Tibial nerve (tissue), 4 donors: ENCODE measurements at places on chromosomes 3 and 15.

DNA sequence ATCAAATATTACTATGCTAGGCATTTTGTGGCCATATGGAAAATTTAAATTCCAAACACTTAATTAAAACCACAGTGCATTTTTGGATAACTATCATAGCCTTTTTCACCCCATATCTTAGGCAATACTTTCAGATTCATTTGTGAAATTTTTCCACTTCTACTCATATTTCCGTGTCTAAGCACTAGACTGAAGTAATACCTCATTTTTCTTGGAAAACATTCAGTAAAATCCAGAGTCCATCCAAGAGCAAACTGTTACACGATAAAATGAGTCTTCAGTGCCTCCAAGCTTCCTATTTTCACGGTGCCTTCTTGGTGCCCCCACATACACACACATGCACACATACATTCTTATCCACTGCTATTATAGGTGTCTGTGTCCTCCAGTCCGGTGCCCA lies 845.9 kb downstream of the TBL1XR1 start:
- DNase-seq, result no peak

DNA sequence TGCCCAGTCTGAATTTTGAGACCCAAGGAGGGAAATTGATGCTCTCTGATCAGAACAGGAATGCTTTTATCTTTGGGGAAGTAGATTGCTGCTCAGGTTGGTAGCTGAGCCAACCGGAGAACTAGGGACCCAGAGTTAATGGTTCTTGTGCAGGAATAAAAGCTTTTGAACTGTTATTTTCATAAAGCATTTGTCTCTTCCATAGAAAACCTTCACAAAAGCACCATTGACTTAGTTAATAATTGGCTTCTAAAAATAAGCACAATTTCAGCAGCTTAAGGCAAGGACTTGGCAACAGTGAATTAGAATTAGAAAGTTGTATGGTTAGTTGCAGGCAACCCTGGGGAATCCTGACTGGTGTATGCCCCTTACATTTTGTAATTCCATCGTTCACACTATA lies 53.8 kb downstream of the MAP2K1 start:
- no peak for DNase-seq

- no peak for DNase-seq
Observed at GRCh38 chr15:26580943-26581342, 191.9 kb downstream of the GABRB3 start.

DNA sequence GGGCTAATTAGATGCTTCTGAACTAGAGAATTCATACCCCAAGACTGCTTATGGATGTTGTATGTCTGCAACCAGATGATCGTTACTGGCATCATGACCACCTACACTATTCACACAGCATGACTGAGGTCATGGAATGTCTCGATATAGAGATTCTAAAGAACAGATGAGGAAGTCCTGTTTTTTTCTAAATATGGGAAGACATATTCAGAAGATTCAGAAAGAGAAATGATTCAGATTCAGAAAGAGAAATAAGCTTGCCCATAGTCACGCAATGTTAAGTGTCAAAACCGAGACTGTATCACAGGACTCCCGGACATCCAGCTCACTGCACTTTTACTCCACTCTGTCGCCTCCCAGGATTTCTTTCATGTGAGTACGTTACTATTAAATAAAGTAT lies 136.2 kb downstream of the TPRG1 start:
- no peak for DNase-seq

DNA sequence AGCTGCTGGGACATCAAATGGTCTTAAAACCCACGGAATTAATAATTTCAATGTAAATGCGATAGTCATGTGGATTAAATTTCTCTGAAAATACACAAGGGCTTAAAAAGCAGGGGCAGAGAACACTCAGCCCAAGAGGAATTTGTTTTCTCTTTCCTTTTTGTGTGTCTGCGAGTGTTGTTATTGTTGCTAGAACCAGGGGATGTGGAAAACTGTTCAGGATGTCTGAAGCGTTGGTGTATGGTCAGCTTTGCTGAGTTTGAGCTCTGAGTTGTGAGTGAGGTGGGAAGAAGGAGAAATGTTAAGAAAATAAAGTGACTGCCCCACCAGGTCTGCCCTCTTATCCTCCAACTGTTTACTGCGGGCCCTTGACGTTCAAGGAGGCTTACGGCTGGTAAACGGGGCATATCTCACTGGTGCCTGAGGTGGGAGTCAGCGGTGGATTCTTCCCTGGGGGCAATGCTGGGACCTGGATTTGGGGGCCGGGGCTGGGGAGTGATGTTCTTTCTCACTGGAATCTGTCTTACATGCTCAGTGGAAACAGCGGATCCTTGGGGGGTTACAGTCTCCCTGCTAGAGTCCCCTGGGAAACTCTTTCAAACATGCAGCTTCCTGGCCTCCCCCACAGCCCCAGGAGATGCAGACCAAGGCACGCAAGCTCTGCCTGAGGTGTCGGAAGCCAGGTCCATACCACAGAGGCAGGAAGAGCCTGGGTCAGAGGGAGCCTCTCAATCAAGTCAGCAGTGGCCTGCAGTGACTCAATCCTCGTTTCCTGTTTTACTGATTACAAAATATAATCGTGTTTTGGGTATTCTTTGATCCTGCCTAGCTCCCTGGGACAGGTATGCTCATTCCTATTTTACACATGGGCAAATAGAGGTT lies 41.8 kb downstream of the ITGA11 start:
- DNase-seq, result no peak

GRCh38 chr3:59608356-59608755 lies 558.5 kb upstream of the CFAP20DC start:
- DNase-seq, result no peak

DNA sequence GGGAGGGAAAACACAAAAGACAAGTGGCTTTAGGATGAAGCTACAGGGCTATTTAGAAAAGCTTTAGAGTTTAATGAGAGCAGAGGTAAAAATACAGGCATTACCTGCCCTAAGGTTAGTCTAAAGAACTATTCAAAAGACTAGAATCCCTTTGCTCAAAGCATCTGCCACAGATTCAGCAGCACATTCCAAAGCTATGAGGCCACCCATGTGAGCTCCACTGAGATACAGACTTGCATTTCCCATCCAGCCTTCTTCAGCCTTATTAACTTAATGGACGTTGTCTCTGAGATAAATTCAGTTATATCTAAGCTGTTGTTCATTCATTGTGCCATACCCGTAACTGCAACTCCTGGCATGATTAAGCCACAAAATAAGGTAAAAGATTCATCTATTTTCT lies 25.4 kb downstream of the CXCR6 start:
- DNase-seq, result no peak

DNA sequence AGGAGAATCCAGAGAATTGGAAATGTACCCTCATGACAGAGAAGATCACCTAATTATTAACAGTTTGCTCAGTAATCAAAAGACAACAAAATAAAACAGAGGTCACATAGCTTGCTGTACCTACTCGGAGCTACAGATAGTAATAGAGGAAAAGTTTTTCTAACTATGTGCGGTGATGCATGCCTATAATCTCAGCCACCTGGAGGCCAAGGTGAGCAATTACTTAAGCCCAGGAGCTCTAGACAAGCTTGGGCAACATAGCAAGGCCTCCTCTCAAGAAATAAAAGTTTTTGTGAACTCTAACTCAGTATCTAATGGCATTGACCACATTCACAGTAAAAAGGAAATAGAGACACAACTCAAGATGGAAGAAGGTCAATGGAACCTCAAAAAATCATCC lies 243.6 kb downstream of the ATP8B4 start:
- DNase-seq, result no peak

DNA sequence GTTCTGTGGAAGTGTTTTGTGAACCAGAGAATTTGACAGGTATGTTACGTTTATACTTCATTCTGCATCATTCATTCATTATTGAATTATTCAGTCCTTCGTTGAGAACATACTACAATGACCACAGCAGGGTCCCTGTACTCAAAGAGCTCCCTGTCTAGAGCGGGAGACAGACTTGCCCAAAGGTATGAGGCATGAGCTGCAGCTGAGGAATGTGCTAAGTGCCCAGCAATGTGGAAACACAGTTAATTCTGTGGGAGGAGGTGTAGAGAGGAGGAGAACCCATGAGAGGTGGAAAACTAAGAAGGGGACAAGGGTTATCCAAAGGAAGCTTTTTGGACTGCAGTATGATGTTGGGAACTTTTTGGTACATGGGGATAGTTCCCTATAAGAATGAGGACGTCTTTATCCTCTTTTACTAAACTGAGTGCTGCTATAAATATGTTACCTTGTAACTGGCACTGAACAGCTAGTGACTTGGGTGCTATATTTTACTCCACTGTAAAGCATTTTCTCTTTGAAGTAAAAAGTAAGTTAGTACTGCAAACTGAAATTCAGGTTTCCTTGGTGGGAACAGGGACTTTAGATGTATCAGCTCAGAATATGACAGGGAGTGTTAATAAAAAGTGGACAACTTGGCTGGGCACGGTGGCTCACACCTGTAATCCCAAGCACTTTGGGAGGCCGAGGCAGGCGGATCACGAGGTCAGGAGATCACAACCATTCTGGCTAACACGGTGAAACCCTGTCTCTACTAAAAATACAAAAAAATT lies 5.7 kb downstream of the SMAD3 start:
- DNase-seq, result no peak

DNA sequence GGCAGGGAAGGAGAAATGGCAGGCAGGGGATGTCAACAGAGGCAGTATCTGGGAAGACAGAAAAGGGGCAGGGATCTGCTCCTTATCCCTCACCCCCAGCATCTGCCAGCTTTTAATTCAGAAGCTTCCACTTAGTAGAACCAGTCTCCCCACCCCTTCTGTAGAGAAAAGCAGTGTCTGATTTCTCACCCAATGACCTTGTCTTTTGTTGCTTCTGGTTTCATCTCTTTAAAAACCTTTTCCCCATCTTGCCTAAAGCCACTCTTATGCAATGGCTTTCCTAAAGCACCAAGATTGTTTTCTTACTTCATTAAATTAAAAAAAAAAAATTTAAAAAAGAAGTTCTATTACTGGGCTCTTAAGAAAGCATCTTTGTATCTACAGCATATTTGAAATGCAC lies 27.8 kb downstream of the ARHGEF3 start:
- DNase-seq, result no peak

GRCh38 chr3:128575777-128576176 lies 74.8 kb downstream of the RPN1 start:
- no peak for DNase-seq

DNA sequence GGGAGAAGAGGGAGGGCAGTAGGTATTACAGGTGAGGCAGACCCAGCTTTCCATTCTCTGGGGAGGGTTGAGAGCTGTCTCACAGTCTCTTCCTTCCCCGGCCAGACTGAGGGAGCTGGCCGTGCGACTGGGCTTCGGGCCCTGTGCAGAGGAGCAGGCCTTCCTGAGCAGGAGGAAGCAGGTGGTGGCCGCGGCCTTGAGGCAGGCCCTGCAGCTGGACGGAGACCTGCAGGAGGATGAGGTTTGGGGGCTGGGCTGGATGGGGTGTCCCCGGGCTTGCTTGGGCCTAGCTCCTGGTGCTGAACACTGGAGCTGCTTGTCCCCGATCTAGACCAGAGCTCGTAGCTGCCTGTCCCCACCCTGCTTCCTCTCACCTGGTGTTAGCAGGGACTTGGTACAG lies 4.9 kb downstream of the PLA2G4B start:
- DNase-seq, result no peak

DNA sequence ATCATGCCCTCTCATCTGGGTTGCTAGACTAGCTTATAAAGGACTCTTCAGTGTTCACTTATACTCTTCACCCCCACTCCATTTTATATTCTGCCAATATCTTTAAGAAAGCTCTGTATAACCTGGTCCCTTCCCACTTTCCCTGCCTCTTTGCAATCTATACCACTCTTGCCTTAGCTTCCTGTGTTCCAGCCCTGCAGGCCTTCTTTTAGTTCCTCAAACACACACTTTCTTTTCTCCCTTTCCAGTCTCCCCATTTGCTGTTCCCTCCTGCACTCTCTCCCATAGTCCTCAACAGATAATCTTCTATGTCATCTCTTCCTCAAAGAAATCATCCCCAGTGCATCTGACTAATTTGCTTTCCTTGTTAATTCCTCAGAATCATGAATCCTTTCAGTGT lies 28.7 kb downstream of the SENP8 start:
- DNase-seq, result no peak

DNA sequence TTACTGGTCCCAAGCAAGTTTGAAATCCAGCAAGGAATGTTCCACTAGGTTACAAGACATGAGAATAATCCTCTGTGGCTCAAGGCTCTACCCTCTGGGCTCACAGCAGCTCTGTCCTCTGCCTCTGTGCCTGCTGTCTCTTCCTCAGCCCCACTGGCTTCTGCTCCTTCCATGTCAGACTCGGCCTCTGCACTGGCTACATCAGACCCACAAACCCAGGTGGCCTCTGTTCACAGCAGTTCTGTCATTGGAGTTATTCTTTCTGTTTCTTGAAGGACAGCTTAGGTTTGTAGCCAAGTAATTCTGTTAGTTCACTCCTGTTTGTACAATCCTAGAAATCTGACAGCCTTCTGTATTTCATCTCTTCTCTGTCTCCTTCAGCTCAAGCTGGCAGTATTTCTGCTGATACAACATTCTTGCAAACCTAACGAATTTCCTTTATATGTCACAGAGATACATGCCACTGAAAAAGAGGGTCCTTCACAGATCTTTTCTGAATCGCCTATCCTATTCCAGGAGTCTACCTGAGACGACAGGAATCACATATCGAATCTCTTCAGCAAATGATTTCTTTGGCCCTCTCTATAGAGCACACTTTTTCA lies 227.8 kb upstream of the PLSCR5 start:
- no peak for DNase-seq

DNA sequence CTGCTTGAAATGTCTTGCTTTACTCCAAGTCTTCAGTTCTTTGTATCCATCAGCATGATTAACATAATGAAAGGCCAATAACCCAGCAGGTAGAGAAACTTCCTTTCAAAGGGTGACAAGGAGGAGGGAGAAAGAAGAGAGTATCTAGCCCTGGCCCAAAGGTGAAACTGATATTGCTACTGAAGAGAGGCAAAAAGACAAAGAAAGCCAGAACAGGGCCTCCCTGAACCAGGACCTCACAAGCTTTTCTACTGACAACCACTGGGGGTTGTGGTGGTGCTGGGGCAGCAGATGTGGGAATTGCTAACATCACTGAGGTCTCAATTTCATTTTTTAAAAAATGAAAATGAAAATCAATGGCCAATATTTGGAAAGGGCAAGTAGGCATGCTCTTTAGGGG lies 234.1 kb downstream of the RSL24D1 start:
- DNase-seq, result no peak

DNA sequence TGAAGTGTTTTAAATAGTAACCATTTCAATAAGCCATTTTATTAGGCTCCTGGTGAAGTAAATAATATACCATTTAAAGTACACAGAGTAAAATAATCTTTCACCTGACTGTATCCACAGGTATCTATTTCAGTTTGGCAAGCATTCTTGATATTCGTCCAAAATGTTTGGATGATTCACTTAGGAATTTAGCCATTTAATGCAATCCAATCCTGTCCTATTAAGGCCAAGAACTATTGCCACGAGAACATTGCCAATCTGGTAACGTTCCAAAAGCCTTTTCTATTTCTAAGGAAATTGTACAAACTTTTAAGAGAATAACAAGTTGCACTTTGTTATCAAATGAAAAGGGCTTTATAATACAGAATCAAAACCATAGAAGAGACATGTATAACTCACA lies 209.8 kb upstream of the THRB start:
- DNase-seq, result no peak

- no peak for DNase-seq
Observed at GRCh38 chr3:14401692-14402303, 608 bp upstream of the SLC6A6 start.
